KG1 (cell line): ENCODE measurements at places on chromosomes 3 and 15.

DNA sequence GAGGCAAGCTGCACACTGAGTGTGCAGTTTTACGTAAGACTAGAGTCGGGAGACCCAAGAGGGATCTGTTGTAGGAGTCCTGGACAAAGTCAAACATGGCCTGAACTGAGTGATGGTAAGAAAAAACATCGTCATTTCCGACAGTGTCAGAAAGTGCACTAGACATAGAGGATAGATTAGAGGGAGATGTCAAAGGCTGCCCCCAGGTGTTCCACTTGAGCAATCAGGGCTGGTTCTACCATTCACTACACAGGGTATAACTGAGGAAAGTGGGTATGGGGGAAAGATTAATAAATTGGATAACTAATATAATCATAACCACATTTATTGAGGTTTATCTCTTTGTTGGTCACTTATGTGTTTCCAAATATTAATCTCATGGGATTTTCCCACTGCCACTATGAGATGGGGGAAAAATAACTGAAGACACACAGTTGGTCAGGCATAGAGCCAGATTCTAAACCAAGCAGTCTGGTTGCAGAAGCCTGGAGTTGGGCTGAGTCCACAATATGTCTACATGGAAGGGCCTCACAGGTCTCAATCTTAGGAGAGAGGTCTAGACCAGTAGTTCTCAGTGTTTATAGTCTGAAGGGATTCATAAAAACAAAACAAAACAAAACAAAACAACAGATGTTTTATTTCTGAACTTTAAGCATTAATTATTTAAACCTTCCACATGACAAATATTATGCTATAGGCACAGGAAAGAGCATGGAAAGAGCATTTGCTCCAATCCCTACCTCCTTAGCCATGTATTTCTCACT, 766.5 kb downstream of the NTRK3 start:
- no peak for DNase-seq

- no peak for DNase-seq
Observed at GRCh38 chr15:69998541-69999391, 99.0 kb downstream of the TLE3 start.

- no peak for DNase-seq
Observed at GRCh38 chr3:64489361-64490044, 198.3 kb downstream of the ADAMTS9 start.

GRCh38 chr3:69161587-69162307, 39.4 kb upstream of the LMOD3 start:
- DNase-seq: peak; percentile 32

- DNase-seq: no peak
Observed at GRCh38 chr3:129690406-129690805, 83.9 kb upstream of the PLXND1 start.

DNA sequence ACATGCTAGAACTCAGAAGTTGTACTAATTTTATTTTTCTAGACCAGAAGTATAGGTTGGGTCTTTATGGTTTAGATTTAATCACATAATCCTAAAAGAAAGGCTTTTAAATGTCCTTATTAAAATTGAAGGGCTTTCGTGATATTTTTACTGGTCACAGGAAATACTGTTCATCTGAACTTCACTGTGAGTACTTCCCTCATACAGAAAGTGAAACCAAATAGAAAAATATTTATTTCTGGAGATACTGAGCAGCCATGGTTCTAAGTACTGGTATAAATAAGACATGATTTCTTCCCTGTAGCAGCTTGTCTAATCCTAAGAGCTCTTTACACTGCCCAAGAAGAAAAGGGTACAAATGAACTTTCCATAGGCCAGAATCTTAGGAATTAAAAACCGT, 2.0 kb downstream of the SNRK start:
- peak; percentile 28 for DNase-seq

GRCh38 chr3:14440531-14441239, 38.3 kb downstream of the SLC6A6 start:
- no peak for DNase-seq

DNA sequence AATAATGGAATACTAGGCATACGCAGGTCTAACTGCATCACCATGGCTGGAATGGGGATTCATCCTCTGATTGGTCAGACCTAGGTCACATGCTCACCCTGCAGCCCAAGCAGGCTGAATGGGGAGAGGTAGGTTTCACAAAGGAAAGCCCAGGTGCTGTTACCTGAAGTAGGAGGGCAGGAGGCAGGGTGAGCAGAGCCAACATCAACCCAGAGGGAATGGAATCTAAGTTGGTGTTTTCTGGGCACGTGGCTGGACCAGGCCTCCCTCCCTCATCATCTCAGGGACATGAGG, 6.7 kb upstream of the H1-8 start:
- DNase-seq: no peak

DNA sequence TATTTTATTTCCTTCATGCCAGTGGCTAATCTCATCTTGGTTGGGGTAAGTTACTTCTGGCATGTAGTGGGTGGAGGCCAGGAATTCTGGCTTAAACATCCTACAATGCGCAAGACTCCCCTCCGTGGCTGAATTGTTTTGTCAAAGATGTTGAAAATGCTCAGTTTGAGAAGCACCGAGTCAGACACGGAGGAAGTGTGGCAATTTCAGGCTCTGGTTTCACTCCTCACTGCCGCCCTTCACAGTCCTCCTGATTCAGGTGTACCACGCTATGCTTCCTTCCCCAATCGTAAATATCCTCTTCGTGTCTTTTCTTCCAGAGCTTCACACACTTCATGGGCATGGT, 150.7 kb downstream of the OPA1 start:
- DNase-seq: no peak

GRCh38 chr3:114874522-114874971, 272.5 kb downstream of the ZBTB20 start:
- no peak for DNase-seq

- DNase-seq: no peak
Observed at GRCh38 chr3:137020315-137020714, 62.5 kb downstream of the IL20RB start.

- DNase-seq: no peak
Observed at GRCh38 chr3:129793942-129794310, 99.6 kb downstream of the TMCC1 start.

- no peak for DNase-seq
Observed at GRCh38 chr15:82552861-82553260, 12.6 kb upstream of the RPS17 start.

DNA sequence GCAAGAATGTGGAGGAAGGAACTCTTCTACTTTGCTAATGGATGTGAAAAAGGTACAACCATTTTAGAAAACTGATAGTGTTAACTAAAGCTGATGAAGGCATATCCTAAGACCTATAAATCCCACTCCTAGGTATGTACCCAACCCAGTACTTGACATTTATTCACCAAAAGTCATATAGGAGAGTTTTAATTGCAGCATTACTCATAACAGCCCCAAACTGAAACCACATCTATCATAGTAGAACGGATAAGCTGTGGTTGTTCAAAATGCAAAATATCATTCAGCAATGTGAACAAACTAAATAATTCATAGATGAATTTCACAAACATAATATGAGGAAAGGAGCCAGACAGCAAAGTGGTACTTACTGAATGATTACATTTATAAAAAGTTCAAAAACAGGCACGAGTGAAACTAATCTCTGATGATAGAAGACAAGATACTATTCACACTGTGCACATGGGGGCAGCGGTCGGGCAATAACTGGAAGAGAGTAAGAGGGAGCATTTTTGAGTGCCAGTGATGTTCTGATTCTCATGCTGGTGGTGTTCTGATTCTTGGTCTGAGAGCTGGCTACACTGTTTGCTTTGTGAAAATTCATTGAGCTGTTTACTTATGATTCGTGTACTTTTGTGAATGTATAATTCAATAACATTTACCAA, 34.3 kb downstream of the GOLIM4 start:
- no peak for DNase-seq

DNA sequence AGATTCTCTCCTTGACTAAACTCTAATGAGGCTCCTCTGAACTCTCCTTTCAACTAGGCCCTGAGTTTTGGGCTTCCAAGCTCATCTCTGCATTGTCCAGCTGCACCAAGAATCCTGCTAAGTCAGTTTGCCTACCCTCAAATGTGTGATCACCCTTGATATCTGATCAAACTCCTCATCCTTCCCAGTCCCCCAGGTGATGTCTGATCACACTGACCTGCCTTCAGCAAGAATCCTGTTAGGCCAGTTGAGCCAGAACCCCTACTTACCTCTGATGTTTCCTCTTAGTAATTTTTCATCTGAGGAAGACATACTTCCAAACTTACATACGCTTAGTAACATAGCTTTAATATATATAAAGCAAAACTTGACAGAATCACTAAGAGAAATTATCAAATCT, 28.8 kb downstream of the SUMF1 start:
- DNase-seq: no peak

DNA sequence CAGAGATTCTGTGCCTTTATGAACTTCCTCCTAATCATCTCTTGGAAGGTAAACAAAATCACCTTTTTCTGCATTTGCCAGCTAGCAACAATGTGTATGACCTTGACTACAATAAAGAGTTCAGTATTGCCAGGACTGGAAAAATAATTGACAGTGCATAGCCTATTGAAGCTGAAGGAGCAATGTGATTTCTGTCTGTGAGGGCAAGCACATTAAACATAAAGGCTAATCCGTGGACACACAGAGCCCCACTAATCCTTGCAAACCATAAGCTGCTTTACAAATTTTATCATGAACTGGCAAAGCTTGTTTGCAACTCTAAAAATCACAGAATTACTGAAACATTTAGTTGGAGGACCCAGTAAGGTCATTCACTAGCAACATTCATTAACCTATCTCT, 563.8 kb downstream of the PYDC2 start:
- DNase-seq: no peak

- DNase-seq: no peak
Observed at GRCh38 chr15:67106764-67107013, 41.3 kb downstream of the SMAD3 start.

DNA sequence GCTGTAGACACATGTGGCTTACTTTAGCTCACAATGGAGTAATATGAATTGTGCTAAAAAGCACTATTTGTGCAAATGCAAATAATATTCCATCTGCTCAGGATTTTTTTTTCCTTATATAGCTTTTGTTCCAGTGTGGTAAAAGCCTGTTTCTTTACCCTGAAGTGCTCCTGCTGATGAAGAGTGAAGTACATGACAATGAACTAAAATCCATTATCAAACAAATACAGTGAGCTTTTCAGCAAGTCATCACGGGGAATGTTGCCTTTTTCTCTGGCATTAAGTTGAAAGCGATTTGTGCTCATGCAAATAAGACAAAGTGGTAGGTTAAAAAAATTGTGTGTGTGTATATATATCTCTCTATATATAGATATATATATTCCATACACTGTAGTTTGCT, 28.6 kb upstream of the CCDC39 start:
- DNase-seq: no peak

DNA sequence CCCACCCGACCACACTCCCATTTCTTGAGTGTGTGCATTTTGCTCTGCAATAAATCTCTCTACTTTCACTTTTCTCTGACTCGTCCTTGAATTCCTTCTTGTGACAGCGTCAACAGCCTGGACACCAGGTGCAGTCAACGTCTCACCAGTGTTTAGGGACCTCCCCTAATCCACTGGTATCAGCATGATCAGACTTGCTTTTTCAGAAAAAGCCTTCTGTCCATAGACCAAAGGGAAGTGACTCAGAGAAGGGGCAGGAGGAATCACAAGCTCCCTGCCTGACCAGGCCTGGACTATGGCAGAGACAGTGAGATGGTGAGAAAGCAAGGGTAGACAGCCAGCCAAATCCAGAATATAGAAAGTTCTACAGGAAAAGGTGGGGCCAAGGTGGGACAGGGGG, 15.5 kb downstream of the CCR5 start:
- no peak for DNase-seq

GRCh38 chr3:123798550-123798949, 85.6 kb downstream of the MYLK start:
- no peak for DNase-seq

- DNase-seq: no peak
Observed at GRCh38 chr15:70964058-70964457, 71.4 kb downstream of the LRRC49 start.

- no peak for DNase-seq
Observed at GRCh38 chr3:16596352-16597032, 8.7 kb downstream of the DAZL start.

DNA sequence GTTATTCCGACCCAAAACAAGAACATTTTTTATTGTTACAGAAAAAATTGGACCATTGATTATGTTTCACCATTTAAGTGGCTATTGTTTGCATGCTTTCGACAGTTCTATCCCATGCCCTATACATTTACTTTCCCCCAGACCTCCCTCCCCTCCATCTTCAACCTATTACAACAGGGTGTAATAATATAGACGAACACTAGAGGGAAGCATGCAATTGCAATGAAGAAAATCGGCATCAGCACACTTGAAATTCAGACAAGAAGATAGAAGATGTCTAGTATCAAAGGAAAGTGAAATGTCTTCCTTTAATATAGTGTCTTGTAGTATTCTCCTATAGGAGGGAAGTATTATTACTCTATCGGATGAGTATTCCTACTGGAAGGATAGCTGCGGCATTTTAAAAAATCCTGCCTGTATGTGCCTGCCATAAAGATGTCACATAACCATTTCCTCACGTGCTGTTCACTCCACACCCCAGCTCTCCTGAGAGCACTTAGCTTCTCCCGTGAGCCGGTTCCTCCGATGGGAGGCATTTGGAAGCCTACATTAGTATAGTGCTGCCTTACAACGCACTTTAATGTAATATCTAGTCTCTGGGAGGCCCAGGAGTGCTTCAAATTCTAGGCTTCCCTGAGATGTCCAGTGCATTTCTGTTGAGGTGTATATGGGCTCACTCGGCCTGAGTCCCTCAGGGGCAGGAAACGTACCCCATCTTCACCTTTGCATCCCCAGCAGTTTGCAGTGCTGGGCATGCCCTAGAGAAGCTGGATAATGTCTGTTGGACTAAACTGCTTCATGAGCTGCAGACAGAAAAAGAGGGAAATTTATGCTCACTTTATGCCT, 17.8 kb upstream of the ERICH6 start:
- peak; percentile 21 for DNase-seq

DNA sequence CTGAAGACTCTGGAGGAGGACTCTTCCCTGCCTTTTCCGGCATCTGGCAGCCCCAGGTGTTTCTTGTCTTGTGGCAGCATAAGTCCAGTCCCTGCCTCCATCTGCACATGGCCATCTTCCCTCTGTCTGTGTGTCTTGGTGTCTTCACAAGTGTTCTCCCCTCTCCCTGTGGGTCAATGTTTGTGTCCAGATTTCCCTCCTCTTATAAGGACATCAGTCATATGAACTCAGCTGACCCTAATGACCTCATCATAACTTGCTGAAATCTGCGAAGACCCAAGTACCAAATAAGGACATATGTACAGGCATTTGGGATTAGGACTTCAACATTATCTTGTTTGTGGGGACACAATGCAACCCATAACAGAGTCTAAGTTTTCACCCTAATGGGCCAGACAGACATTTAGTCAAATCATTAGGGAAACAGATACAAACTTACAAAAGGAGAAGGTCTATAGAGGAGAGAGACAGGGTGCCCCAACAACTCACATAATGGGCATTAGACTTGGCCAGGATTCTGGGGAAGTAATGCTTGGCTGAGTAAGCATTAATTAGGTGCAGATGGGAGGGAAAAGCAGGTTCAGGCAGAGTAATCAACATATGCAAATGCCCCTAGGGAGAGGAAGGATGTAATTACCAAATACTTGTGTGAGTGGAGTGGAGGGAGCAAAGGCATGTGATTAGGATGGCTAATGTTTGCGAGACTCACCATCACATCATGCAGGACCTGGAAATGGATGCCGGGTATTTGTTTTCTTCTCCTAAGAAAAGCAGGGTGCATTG, 372.8 kb upstream of the TBL1XR1 start:
- DNase-seq: no peak

GRCh38 chr15:54017959-54018358, 39.7 kb downstream of the UNC13C start:
- no peak for DNase-seq
